ENCODE measurements at places on chromosomes 5 and 9.

DNA sequence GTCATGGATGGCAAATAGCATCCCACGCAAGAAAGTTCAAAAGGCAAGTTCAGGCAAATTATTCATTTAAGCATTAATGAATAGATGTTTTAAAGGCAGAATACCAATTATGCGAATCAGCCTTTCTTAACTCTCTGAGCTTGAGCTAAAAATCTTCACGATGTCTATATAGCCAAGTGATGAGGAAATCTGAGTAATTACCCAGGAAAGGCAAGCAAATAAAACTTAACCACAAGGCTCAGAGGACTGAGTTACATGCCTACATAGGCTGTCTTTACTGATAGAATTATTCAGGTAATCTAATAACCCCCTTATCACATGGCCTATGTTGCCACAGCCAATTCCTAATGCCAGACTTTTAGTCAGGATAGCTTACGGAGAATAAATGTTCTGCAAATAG lies 120.8 kb upstream of the MTAP start:
- no peak for DNase-seq

DNA sequence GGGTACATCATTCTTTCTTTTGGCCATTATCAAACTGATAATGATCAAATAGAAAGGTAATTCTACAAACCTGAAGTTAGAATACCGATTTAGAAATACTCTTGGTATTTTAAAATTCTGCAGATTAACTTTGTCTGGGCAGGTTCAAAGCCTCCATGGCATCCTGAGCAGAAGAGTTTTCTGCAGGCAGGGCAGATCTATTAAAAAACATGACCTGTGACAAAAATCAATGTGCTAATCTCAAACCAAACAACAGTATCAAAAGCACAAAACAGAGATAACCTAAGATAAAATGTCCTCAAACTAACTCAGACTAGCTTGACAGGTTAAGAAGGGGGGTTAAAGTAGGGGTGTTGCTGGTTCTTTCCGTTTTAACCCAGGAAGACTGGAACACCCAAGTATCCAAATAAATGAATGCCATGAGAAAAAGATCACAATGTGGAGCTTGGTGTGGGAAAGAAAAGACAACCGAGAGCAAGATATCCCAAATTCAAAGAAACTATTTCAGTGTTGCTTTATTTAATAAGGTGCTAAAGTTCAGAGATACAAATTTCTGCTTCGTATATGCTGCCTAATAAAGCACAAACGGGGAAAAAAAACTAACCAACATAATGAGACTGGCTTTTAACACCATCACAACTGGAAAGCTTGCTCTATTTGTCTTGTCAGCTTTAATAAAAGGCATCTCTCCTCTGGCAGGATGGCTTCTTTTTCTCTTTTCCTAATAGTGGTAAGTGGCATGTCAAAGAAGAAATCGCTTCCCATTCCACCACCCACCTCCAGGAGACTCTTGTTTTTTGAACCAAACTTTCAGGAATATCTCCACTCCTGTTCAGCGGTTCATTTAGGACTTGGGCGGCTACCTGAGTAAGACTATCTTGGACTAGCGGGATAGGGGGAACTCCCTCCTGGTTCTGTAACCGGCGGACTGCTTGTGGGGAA lies 2.3 kb downstream of the EFNA5 start:
- DNase-seq = no peak

GRCh38 chr5:160242145-160242544 lies 12.8 kb downstream of the FABP6 start:
- no peak for DNase-seq

DNA sequence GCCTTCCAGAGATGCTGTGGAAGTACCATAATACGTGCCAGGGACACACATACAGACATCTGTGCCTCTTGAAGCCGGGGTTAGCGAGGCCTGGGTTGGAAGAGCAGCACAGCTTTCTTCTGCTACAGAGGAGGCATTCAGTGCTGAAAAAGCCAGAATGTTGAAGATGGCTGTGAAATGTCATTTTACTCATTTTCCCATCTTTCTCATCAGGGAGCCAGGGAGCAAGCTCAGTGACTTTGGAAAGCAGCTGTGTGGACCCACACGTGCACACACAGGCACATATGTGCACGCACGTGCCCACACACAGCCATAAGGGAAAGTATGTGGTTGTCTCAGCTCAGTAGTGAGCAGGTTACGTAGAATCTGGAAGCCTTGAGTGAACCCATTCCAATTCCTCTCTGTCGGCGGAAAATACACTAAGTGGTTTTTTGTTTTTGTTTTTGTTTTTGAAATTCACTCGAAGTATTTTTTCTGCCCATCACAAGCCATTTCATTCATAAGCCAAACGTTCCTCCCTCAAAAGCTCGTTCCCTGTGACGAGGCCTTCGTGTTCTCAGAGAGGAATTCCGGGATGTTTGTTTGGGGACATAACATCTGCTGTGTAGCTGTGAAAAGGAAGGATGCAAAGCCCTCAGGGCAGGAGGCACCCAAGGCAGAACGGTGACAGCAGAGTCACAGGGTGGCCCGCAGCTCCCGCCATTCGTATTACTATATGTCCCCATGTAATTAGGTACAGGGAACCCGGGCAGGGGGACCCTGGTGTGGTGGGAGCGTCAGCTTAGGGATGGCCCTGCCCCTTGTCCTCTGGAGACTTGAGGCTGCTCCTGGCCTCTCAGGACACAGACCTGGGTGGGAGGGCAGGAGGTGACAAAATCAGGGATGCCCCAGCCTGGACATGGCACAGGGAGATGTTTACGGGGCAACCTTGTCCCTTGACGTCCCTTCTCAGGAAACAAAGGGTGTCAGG lies 29.0 kb upstream of the ANKRD33B start:
- DNase-seq = no peak

GRCh38 chr9:714675-715074 lies 126.8 kb upstream of the DMRT1 start:
- DNase-seq = no peak

GRCh38 chr9:21542787-21543186 lies 60.7 kb upstream of the IFNE start:
- DNase-seq = no peak

DNA sequence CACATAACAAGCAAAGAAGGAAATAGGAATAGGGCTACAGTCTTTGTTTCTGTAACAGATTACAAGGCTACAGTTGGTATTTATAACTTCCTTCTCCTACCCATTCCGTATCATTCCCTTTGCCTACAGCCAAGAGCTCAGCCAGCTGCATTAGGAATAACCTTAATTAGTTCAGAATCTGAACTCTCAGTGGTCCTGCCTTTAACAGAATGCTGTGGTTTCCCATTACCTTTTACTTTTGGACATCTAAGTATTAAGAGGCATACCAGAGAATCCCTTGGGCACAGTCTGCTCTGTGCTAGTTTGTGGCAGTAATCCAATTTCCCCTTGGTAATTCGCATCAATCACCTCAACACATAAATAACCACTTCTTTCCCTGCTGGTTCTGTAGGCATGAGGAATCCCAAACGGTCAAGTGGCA lies 44.2 kb downstream of the PKD2L2 start:
- DNase-seq = no peak

GRCh38 chr9:76827296-76828080 lies 63.2 kb downstream of the PCA3 start:
- DNase-seq = no peak

DNA sequence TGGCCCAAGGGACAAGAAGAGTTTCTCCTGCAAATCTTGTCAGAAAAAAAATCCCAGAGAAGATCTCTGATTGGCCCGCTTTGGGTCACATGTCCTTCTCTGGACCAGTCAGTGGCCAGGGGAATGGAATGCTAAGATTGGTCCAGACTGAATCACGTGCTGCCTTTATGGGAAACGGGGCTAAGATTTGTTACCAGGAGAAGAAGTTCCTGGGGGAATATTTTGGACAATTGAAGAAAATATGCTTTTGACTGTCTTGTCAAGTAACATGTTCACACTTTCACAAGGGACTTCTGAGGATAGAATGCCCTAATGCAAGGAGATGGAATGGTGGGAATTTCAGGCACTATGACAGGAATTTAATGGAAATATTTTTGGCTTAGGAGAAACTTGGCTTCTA lies 74.1 kb upstream of the SH3PXD2B start:
- DNase-seq = no peak

DNA sequence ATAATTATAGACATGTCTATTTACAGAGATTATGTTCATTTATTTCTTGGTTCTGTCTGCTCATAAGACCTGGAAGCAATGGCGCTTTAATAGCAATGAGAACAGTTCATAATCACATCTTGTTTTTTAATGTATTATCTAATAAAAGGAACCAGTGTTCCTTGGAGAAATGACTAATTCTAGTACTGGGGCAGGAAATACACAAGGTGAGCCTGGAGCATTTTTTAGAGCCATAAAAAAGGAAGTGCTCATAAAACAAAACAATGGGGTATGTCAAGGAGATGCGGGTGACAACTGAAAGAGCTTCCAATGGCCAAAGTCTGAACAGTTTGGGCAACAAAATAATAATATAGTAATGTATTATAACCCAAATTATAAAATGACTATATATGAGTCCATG lies 531.9 kb upstream of the CHD1 start:
- no peak for DNase-seq

GRCh38 chr5:14247054-14247386 lies 103.9 kb downstream of the TRIO start:
- no peak for DNase-seq

- DNase-seq = no peak
These were observed 31.6 kb downstream of the ENC1 start for GRCh38 chr5:74608736-74609601.

- DNase-seq = no peak
These were observed 78.5 kb downstream of the RGS3 start for GRCh38 chr9:113542006-113542405.
